ENCODE measurements at places on chromosomes 1 and 21. TPM values are rescaled to one million over a fixed set of nuclear protein-coding genes. Genes with fewer than 3 reads are reported as not detected.

The CYP4B1 gene
- total RNA-seq, result 0.72 TPM

The TADA1 gene
- total RNA-seq, result 19.4 TPM

The TFF2 gene
- total RNA-seq, result not detected

The OR6N1 gene
- total RNA-seq, result not detected

The MFSD2A gene
- total RNA-seq, result 2.1 TPM
